Stimulated activated CD8-positive, alpha-beta memory T cell treated with anti-CD3 and anti-CD28 coated beads, Interleukin-2, amount 100 ng/mL, for 1 hour (primary cell): ENCODE measurements at places on chromosomes 16 and 17.

DNA sequence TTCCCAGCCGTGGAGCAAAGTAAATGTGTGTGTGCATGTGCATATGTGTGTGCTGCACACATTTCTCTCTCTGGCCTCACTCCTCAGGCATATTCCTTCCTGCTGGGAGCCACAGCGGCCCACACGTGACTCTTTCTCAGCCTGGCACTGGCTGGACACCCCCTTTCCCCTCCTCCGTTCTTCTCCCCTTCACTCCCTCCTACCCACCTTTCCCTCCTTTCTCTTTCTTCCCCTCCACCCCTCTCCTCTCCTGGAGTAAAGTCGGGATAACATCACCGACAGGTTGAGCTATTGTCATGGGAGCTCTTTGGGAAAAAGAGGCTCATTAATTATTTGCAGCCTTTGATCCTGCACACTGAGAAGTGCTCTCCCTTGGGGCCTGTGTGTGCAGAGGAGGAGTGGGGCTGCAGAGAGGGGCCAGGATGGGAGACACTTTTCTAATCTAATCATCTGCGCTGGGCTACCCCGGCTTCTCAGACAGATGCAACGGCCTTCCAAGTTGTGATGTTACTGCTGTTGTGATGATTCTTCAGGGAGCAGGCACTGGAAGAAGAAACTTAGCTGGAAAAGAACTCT lies 126.3 kb upstream of the HSBP1 start:
- DNase-seq = no peak

DNA sequence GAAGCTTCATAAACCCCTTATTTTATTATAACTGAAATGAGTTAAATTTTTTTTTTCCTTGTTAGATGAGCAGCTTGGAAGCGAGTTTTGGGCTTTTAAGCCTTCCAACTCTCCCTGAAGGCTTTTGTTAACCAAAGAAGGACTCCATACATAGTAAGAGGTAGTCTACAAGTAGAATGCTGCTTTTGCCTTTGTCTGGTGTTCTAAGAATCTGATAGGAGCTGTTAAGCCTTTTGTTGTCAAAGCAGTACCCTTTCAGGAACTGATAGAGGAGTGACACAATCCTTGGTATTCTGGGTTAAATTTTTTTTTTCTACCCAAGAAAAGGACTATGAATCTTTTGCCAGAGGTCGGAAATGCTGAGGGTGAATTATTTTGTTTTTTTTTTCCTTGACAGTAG lies 26.1 kb downstream of the MAP2K4 start:
- no peak for DNase-seq

DNA sequence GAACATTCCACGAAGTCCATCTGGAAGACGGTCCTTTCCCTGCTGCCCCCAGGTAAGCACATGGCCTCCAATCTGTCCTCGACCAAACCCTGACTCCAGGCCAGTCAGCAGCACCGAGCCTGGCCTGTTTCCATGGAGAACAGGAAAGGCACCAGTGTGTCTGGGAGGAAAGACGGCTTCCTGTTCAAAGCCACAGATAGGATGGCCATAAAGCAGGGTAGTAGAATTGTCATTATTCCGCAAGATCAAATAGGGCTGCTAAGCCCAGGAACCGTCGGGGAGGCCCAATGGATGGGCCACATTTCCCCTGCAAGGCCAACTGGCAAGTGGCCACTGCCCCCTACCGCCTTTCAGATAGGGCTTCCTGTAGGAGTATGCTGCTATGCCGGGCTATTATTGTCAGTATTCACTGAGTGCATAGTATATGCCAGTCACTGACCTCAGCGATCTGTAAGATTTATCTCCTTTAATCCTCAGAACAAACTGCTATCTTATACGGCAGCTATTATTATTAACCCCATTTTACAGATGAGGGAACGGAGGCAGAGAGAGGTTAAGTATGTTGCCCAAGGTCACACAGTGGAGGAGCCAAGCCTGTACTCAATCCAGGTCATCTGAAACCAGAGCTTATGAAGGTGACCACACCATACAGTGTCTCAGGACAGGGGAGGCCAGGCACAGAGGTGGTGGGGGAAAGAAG lies 23.0 kb upstream of the PLCG2 start:
- no peak for DNase-seq

- no peak for DNase-seq
Observed at GRCh38 chr16:81841722-81842121, 62.6 kb downstream of the PLCG2 start.

DNA sequence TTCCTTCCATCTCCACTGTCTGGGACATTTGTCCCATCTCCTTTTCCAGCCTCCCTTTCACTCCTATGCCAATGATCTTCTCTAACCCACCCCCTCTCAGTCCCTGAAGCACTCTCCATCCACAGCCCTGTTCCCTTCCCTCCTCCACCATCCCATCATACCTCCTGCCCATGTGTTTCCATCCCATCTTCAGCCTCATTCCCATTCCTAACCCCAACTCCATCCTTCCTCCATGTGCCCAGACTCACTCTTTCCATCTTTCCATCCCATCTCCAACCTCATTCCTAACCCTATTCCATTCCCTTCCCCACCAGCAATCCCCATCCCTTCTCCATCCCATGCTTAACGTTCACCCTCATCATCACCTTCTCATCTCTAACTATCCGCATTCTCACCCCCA lies 4.3 kb downstream of the IL27 start:
- DNase-seq = no peak

DNA sequence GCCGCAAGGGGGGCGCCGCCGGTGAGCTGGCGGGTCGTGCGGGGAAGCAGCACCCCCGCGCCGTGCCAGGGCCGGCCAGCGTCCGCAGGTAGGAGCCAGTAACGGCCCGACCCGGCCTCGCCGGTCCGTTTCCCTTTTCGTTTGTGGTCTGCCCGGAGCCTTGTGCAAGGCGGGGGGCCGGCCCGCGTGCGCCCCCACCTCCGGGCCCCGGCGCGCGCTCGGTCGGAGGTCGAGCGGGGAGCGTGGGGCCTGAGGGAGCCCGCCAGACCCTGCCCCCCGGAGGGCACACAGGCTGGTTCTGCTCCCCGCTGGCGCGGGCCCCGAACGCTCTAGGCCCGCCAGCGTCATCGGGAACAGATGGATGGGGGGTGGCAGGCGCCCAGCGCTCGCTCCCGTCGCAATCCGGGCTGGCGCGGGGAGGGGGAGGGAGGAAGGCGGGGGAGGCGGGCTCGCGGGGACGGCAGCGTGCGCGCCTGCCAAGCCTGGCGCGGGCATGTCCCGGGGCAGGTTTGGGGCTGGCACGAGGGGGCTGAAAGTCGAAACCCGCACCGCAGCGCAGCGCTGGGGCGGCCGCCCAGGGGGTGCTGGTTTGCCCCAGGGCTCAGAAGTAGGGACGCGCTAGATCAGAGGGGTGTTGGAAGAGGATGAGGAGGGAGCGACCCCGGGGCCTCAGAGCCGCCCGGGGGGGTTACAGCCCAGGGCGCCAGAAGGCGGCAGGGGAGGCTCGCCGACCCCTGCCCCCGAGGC lies 1.5 kb upstream of the GSE1 start:
- no peak for DNase-seq
